ENCODE measurements at places on chromosomes 12 and 14.

DNA sequence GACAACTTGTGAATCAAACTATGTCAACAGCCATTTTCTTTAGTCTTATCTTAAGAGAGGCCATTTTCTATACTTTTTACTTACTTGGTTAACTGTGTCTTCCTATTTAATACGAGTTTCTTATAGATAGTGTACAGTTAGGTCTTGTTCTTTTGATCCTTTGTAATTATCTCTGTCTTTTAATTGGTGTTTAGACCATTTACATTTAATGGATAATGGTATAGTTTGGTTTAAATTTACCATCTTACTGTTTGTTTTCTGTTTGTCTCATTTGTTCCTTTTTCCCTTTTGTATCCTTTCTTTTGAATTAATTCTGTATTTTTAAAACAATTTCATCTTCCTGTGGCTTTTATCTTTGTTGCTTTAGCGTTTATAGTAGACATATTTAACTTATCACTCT is 19.4 kb downstream of the RAB3IP start:
- DNase-seq, result no peak

- no peak for DNase-seq
Observed at GRCh38 chr14:64544607-64545312, 4.2 kb downstream of the HSPA2 start.

DNA sequence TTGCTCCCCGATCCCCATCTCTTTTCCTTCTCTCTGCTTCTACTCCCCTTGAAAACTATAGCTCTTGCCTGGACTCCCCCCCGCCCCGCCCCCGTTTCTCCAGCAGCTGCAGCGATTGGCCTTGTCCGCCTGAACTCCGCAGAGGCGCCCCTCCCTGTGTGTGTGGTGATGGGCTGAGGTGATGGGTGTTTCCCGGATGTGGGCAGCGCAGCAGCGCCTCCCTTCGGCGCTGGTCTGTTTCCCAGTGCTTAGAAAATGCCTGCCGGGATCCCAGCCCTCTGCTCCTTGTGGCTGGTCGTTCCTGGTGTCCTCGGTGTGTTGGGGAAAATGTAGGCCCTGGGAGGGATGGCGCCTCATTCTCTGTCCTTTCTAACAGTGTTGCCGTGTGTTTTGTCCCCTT is 43.3 kb downstream of the GALNT8 start:
- DNase-seq, result no peak

DNA sequence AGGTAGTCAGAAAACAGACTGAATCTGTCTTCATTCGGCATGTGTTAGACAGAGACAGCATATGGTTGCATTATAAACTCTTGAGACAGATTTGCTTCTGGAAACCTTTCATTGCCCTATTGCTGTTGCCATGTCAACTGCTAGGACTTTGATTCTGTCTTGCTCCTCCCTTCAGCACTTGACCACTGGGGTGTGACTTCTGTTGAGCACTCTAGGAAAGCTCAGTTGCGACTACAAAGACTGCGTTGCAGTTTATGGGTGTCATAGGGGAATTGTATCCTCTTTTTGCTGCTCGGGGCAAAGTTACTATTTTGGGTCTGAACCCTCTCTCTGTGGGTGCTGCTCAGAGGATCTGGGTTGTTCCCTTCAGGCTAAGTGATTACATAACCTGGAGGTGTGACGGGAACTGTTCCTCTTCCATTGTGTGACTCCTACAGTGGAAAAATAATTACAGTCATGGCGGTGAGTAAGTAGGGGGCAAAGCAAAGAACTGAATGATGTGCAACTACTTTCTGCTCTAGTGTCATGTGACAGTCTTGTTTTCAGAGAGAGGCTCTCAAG is 44.3 kb upstream of the TRIM9 start:
- DNase-seq, result no peak

- DNase-seq, result no peak
Observed at GRCh38 chr14:39491134-39491571, 58.9 kb upstream of the FBXO33 start.

- no peak for DNase-seq
Observed at GRCh38 chr12:70383484-70383883, 17.4 kb downstream of the KCNMB4 start.

- peak; percentile 55 for DNase-seq
Observed at GRCh38 chr14:104977681-104978653, at the start of gene AHNAK2. Gene AHNAK2 (minus strand): TSS chr14:104978374. CDS start chr14:104978237, 137 bp downstream.

GRCh38 chr12:131473261-131473660 is 237.6 kb upstream of the SFSWAP start:
- no peak for DNase-seq

- DNase-seq, result peak; percentile 90
Observed at GRCh38 chr12:132904718-132905328, 17.4 kb upstream of the CHFR start.

GRCh38 chr12:96623656-96624217 is 134.4 kb downstream of the CFAP54 start:
- DNase-seq, result no peak

DNA sequence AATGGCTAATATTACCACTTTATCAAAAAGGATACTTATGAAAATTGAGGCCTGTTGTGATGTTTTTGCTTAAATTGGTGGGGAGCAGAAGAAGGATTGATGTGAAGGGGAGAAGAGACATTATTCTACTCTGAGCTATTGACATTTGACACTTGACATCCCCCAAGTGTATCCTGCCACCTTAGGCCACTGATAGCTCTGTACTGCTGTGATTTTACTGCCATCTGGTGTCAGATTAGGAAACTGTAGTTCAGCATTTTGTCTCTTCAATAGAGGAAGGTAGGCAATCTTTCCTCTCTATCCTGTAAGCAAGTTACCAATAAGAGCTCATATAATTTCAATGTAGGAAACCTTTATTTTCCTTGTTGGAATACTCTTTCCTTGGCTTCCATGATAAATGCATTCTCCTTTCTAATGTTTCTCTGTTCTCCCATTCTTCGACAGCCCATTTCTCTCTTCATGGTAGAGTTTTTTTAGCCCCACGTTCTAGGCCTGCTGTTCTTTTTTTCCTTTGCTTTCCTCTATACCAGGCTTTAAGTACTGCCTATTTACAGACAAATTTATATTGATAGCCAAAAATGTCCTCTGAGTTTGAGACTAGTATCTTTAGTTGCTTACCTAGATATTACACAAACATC is 46.3 kb downstream of the PPHLN1 start:
- DNase-seq, result no peak

- no peak for DNase-seq
Observed at GRCh38 chr14:101588990-101589389, 27.7 kb downstream of the DIO3 start.

DNA sequence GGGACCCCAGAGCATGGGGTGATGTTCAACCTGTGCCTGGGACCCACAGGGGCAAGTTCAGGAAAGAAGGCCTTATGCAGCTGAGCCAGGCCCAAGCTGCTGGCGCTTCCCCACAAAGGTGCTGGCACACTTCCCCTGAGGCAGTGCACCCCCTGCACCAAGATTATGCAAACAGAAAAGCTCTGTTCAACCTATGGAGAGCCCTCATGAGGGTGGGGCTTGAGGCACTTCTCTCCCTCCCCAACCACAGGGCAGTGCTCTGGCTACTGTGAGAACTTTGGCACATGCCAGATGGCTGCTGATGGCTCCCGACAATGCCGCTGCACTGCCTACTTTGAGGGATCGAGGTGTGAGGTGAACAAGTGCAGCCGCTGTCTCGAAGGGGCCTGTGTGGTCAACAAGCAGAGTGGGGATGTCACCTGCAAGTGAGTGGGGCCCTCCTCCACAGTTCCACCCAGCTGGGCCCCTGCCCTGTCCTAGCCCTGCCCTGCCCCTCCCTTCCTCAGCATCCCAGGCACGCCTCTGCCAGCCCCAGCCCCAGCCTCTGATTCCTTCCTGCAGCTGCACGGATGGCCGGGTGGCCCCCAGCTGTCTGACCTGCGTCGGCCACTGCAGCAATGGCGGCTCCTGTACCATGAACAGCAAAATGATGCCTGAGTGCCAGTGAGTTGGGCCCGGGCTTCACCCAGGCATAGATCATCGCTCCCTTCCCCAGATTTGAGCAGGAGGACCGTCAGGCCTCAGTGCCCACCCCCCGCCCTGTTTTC is 5.5 kb upstream of the NXPH4 start:
- no peak for DNase-seq

GRCh38 chr14:33120966-33121365 is 182.3 kb downstream of the NPAS3 start:
- no peak for DNase-seq

GRCh38 chr12:19992311-19992710 is 376.0 kb upstream of the PDE3A start:
- DNase-seq, result no peak

GRCh38 chr12:92596383-92596782 is 106.4 kb upstream of the PLEKHG7 start:
- DNase-seq, result no peak

GRCh38 chr14:99674776-99675381 is 9.2 kb upstream of the CYP46A1 start:
- no peak for DNase-seq

GRCh38 chr12:22624548-22624869 is 462 bp upstream of the ETNK1 start:
- DNase-seq, result no peak

DNA sequence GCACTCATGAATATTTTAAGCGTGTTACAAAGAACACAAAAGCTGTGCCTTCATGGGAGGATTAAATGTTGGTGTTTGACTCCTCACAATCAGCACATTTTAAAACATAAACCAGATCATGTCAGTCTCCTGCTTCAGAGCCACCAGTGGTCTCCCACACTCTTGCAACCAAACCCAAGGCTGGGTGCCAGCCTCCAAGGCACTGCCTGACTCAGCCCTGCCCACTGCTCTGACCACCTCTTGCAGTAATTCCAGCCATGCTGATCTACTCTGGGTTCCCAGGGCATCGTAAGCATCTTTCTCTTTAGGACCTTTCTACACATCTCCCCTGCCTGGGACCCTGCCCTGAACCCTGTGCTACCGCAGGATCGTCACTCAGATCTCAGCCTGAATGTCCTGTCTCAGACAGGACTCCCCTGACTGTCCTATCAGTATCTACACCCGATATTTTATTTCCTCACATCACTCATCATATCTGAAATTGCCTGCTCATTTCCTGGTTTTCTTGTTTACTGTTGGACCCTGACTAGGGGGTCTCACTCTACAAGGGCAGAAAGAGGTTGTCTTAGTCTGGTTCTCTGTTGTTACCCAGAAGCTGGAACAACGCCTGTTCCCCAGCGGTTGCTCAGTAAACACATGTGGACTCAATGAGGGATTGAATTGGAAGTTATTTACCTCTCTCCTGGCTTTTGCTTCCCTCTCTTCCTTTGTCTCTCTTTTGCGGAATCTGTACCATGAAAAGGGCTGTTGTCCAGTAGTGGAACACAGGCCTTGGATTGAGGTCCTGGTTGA is 449.8 kb downstream of the RAD51B start:
- DNase-seq, result no peak

DNA sequence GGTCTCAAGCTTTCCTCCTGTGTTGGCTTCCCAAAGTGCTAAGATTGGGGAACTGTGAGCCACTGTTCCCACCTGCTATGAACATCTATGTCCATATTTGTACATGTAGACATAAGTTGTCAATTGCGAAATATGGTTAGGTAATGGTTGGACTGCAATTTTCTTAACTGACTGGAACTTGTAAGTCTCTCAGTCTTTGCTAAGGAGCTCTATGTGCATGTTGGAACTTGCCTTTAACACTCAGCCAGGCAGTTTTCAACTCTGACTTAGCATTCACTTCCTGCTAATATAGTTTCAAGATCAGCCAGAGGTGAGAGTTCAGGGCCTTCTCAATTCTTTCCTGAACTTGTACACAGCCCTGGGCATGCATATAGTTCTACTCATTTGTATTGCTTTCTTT is 44.5 kb upstream of the EEA1 start:
- no peak for DNase-seq

DNA sequence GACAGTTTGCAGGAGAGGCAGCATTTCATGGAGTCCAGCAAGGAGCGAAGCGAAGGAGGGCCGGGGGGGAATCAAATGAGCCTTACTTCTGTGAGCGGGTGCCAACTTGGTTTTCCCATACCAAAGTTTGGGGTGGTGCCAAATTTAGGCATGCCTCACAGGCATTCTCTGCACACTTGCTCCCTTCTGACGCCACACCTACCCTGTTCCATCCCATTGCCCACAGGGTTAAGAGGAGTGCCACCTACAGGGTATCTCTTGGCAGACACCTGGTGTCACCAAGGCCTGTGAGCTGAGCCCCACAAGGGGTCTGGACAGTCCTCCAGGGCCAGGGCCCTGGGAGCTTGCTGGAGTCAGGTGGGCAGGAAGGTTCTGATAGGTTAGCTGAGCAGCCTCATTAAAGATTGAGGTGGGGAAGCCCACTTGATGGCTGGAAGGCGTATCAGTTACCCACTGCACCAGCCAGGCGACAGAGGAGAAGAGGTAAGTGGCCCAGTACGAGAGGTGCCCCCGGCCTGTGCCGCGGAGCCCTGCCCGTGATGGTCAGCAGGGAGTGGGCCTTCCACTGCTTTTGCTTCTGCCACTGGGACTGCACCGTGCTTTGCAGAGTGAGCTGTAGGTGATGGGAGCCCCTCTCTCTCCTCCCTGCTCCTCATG is 45.2 kb downstream of the DEGS2 start:
- no peak for DNase-seq

- no peak for DNase-seq
Observed at GRCh38 chr12:121693155-121693687, 19.3 kb upstream of the TMEM120B start.

GRCh38 chr14:75322746-75323145 is 44.1 kb downstream of the FOS start:
- no peak for DNase-seq

DNA sequence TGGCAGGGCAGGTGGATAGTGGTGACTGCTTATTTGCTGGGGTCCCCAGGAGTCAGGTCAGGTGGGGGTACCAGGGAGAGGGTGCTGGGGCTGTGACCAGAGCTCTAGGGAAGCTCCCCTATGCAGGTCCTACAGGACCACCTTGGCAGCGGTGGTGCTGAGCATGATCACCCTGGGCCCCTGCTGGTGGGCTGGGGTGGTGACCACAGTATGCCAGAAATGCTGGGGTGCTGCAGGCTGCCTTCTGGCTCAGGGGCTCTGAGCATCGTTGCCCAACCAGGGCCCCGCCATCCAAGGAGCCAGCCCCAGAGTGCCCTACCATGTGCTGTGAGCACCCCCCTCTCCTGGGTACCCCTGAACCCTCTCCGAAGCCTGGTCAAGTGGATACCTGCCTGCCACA is 17.5 kb upstream of the NUDT14 start:
- no peak for DNase-seq

- DNase-seq, result no peak
Observed at GRCh38 chr12:133264173-133264572, 28.5 kb upstream of the ANHX start.
